Sigmoid colon (tissue), 7 donors: ENCODE measurements at places on chromosomes 3 and 15. TPM values are rescaled to one million over a fixed set of nuclear protein-coding genes. Genes with fewer than 3 reads are reported as not detected.
A peak's percentile ranks its signal among the peaks of the same experiment; 100 is the strongest.

The CDHR4 gene
- total RNA-seq, result 1.1 TPM

The CMC1 gene
- 8.8 TPM for total RNA-seq

The KIF7 gene
- 6.2 TPM for total RNA-seq

The ITGA11 gene
- 1.2 TPM for total RNA-seq

GRCh38 chr15:96353930-96354730 is 23.6 kb downstream of the NR2F2 start:
- DNase-seq, result no peak
- peaks cover 7% of the 10 kb centered on the region for H3K27me3 ChIP-seq
- no peaks in the 10 kb centered on the region for H3K36me3 ChIP-seq
- H3K4me3 ChIP-seq, result peak overlapping the region; percentile 69

- peak overlapping the region; percentile 98 for H3K27ac ChIP-seq
- no peaks in the 10 kb centered on the region for H3K27me3 ChIP-seq
- H3K4me1 ChIP-seq, result peaks cover 38% of the 10 kb centered on the region
Observed at GRCh38 chr3:57555306-57555705, 768 bp upstream of the PDE12 start.

GRCh38 chr15:67145710-67146109 is 80.3 kb downstream of the SMAD3 start:
- H3K36me3 ChIP-seq, result no peaks in the 10 kb centered on the region
- no peaks in the 10 kb centered on the region for H3K27me3 ChIP-seq
- DNase-seq, result peak; percentile 37
- H3K27ac ChIP-seq, result peak overlapping the region; percentile 80
- no peak overlapping the region for H3K4me3 ChIP-seq

GRCh38 chr3:49428752-49429080 is 408 bp downstream of the NICN1 start:
- no peak for DNase-seq
- H3K27ac ChIP-seq, result peak overlapping the region; percentile 91
- H3K4me3 ChIP-seq, result peak overlapping the region; percentile 67
- H3K27me3 ChIP-seq, result no peaks in the 10 kb centered on the region

GRCh38 chr15:49315391-49315823 is 107.6 kb upstream of the FGF7 start:
- H3K4me3 ChIP-seq, result no peak overlapping the region
- H3K27ac ChIP-seq, result no peak overlapping the region
- peaks cover 17% of the 10 kb centered on the region for H3K36me3 ChIP-seq
- no peak for DNase-seq
- no peaks in the 10 kb centered on the region for H3K27me3 ChIP-seq

- no peak overlapping the region for H3K27ac ChIP-seq
- no peak overlapping the region for H3K4me3 ChIP-seq
- H3K4me1 ChIP-seq, result no peaks in the 10 kb centered on the region
- DNase-seq, result no peak
- no peaks in the 10 kb centered on the region for H3K36me3 ChIP-seq
- H3K27me3 ChIP-seq, result no peaks in the 10 kb centered on the region
Observed at GRCh38 chr3:167978071-167978470, 117.7 kb downstream of the GOLIM4 start.

GRCh38 chr3:69983546-69984265 is 15.8 kb upstream of the SAMMSON start:
- no peak overlapping the region for H3K4me3 ChIP-seq
- H3K36me3 ChIP-seq, result no peaks in the 10 kb centered on the region
- no peak overlapping the region for H3K27ac ChIP-seq

GRCh38 chr3:5010706-5011554 is 31.7 kb downstream of the BHLHE40 start:
- H3K36me3 ChIP-seq, result no peaks in the 10 kb centered on the region
- peak; percentile 49 for DNase-seq
- no peaks in the 10 kb centered on the region for H3K4me1 ChIP-seq
